Stimulated activated CD8-positive, alpha-beta memory T cell treated with anti-CD3 and anti-CD28 coated beads, Interleukin-7, amount 100 ng/mL, for 48 hours (primary cell): ENCODE measurements at places on chromosomes 1 and 21.

GRCh38 chr1:61647142-61647541 is 77.8 kb downstream of the TM2D1 start:
- no peak for DNase-seq

- no peak for DNase-seq
Measured at GRCh38 chr1:231719485-231720183, 93.0 kb downstream of the DISC1 start.

DNA sequence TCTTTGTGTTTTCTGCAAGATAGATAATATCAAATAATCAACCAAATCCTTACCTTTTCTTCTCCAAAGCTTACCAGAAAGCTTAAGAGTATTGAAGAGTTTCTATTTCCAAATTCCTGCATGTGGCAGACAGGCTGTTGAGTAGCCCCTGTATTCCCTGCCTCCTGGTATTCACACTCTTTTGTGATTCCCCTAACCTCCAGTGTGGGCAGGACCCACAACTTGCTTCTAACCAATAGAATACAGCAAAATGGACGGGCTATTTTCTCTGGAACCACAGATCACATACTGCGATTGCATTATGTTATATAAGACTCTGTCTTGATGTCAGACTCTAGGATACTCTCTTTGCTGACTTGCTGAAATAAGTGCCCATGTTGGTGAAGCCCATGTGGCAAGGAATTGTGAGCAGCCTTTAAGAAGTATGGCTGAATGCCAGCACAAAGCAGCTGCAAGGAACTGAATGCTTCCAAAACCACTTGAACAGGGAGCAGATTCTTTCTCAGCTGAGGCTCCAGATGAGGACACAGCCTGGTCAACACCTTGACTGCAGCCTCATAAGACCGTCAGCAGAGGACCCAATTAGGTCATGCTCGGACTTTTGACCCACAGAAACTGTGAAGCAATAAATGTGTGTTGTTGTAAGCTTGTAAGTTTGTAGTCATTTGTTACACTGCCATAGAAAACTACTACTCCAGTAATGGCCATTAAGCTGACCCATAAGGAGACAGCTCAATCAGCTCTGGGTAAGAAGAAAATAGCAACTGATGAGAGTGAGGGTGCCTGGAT is 47.9 kb upstream of the PLXNA2 start:
- DNase-seq, result no peak

GRCh38 chr21:40016234-40016633 is 149.0 kb downstream of the PCP4 start:
- DNase-seq, result no peak
